ENCODE measurements at places on chromosomes 3 and 15.

GRCh38 chr3:16328124-16328523 lies 63.1 kb downstream of the OXNAD1 start:
- DNase-seq: no peak

DNA sequence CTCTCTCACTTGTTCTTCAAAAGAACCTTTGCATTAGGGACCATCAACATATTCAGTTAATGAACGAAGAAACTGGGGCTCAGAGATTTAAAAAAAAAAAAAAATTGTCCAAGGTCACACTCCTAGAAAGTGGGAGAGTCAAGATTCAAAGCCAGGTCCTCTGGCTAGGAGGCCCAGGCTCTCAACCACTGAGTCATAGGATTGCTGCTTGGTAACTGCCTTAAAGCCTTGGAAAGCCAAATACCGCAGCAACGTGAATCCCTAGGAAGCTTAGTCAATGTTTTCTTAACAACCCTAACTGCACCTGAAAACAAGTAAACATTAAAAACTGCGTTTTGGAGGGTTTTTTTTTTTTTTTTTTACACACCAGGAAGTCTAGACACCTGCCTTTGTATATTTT lies 156.8 kb downstream of the WNT5A start:
- DNase-seq: no peak

DNA sequence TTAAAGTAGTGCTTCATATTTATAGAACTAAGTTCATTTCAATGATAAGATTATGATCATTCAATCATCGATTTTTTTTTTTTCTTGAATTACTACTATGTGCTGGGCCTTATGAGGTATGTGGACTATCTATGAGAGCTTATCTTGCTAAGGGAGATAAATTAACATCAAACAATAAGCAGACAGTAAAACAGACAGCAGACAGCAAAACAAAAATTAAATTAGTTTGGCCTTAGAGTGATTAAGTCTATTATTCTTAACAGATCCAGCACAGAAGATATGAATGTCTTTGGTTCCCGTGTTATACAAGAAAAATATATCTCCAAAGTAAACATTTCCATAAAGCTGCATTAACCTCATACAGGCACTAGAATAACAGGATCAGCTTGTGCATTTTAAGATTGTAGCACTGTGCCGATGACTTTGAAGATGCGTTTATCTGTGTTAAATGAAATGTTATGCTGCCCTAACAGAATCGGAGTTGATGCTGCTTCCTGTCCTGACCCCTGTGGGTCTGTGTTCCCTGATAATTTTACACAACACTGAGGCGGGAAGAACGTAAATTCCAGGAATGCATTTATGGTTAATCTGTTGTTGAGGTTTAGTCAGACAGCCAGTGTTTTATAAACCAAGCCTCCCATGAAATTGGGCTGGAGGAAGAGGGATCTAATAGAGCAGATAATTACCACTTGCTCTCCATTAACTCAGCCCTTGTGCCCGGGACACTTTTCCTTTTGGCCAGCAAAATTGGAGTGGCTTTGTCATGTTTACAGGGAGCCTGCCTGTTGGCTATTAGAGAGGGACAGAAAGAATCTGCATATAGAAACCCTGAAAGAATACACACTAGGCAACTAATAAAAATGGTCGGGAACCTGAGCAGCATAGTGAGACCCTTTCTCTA lies 80.8 kb downstream of the GHSR start:
- no peak for DNase-seq

DNA sequence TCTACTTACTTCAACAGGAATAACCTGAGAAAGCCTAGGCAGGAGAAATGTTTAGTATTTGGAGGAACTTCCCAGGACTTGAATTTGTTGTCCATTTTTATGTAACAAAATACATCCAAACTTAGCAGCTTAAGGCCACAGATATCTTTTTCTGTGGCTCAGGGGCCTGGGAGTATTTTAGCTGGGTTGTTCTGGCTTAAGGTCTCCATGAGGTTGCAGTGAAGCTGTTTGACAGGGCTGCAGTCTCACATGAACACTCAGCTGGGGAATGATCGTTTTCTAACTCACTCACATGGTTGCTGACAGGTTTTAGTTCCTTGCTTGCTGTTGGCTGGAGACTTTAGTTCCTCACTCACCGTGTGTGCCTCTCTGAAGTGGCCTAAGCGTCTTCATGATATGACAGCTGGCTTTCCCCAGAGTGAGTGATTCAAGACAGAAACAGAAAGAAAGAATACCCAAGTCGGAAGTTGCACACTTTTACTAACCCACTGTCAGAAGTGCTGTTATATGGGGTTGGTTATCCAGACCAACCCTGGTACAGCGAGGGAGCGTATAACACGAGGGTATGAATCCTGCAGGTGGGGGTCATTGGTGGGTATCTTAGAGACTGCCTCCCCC lies 229.7 kb upstream of the TBL1XR1 start:
- DNase-seq: no peak

- DNase-seq: no peak
Observed at GRCh38 chr3:197542741-197543454, 12.9 kb downstream of the BDH1 start.

DNA sequence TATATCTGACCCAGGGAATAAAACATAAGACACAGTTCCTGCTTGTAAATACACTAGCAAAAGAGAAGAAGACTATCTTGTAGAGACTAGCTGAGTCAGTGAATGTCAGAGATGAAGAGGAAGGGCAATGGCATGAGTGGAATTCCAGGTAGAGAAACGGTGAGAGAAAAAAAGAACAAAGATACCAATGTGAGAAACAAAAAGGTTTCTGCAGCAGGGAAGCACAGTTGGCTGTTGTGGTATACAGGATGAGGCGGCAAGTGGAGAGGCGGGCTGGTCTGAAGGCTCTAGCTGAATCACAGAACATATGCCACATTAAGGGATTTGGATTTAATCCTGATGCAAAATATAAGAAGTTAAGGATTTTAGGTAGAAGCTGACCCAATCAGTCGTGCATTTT lies 17.1 kb upstream of the TASOR start:
- no peak for DNase-seq
